CD4-positive, alpha-beta T cell treated with Interleukin-17A for 4 hours (primary cell): ENCODE measurements at places on chromosomes 2 and 18.

DNA sequence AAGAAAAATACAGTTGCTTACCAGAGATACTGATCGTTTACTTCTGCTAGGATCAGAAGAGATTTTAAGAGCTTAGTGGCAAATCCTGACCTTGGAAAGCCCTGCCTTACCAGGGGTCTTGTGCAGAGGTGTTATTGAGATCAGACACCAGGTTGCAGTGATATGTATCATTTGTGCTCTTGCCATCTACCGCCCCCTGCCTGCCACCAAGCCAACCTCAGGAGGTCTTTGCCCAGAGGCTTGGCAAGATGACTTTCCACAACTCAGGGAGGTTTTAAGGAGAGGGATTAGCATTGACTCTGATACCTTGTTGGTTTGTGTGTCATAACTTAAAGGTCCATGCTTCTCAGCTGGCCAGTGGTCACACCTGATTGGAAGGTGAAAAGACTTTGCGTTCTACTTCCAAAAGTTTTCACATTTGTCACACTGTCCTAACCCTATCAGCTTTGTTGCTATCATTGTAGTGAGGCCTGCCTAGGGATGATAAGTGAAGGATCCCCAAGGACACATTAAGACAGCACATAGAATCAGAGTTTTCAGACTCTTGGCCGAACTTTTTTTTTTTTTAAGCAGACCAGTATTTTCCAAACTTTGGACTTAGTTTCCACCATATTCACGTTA is 46.2 kb upstream of the MGAT5 start:
- peak; percentile 77 for DNase-seq

DNA sequence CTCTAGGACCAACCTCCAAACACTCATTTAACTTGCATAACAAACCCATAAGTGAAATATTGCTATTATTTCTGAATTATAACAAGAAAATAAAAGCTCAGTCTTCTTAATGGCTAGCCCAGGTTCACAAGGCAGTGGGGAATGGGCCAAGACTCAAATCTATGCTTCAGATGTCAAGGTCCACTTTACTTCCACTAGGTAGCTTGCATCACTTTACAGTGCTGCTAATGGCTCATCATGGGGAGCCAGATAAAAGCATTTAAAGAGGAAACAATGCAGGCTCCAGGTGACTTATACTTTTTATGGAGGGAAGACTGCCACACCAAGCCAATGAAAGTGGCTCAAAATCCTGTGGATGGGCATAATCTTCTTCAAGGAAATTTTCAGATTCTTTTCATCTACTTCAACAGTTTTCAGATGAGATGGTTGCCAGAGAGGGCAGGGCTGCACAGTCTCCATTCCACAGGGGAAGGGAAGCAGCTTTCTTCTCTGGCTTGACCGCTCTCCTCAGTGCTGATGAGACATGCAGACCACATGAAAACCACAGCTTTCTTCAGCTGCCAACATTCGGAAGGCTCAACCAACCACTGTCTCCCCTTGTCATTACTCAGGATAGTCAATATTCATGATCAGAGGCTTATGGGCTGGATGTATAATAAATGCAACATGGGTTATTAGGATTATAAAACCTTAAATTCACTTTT is 361.9 kb upstream of the MEX3C start:
- DNase-seq: no peak

DNA sequence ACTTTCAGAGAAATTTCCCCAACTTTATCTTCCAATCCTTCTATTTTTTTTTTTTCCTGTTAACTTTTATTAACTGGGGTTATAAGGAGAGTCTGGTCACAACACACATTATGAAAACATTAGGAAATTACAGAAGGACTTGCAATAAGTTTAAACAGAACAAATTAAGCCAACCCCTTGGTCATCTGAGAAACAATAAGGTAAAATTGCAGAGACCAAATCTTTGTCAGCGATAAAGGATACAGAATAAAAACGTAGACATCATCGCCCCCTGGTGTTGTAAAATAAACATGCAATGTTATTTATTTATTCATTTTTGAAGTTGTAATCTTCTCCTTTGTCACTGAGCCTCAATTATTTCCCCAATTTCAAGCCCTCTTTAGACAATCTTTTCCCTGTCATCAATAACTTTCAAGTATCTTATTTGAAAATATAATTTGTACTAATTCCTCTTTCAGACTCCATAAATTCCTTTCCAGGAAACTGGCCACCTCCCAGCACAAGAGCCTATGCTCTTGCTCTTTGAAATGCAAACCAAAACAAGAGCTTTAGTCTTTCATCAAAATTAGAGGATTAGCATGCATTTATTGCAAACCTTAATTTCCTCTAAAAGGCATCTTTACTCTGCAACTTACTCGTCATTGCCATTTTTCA is 19.5 kb downstream of the G6PC2 start:
- peak; percentile 6 for DNase-seq

DNA sequence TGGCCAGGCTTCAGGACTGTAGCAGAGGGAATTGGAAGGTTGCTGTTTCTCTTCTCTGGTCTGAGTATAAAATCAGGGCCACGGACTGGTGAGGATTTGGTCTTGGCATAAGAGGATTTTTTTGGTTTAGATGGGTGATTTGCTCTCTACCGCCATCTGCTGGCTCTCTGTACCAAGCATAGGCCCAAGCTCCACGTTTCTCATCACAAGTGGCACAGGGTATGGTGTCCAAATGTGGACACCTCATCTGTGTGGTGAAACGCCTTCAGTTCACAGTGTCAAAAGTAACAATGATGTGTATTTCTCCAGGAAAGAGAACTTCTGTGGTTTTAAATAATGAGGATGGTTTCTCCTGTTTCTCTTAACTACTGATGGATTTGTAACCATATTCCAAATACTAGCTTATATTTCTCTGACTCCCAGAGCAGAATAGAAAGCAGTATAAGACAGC is 115.1 kb downstream of the EML6 start:
- DNase-seq: peak; percentile 79

DNA sequence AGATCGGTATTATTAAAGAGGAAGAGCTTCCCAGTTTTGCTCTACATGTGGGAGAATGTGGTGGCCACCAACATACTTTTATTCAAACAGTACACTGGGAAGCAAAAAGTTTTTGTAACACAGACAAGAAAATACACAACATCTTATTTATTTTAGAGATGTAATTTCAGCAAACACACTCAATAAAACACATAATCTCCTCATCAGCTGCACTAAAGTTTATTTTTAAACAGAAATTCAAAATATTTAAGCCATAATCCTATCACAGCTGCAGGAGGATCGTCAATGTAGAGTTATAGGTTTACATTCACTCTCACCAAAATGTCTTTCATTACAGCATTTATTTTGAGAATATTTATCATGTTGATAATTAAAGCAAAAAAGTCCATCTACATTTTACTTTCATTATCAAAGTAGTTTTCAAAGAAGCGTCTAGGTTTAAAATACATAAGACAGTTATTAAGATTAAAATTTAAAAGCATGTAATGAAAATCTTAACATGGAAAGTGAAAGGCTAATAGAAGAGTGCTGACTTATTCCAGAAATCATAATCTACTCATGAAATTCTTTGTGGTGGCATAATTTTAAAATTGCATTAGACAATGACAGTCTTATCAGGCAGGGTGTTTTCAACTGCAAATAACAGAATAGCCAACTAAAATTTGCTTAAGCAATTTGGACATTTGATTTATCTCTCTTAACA is 61.0 kb downstream of the ANKRD44 start:
- no peak for DNase-seq

- no peak for DNase-seq
These were observed 8.3 kb downstream of the C2orf81 start for GRCh38 chr2:74413001-74413698.
